RWPE2 (cell line): ENCODE measurements at places on chromosomes 5 and 9.

DNA sequence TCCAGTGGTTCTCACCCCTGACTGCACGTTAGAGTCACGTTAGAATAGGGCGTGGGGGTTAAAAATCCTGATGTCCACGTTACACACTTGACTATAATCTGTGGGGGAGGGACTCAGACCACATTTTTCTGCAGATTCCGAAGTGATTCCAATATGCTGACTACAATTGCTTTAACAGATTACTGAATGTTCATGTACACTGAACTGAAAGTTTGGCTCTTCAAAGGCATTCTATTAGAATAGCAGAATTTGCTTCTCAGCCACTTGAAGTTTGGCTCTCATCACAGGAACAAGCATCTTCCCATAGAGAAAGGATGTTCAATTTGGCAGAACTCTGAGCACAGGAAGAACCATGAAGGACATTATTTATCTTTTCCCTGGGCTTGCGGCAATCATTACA is 84.5 kb downstream of the HAPLN1 start:
- no peak for DNase-seq

DNA sequence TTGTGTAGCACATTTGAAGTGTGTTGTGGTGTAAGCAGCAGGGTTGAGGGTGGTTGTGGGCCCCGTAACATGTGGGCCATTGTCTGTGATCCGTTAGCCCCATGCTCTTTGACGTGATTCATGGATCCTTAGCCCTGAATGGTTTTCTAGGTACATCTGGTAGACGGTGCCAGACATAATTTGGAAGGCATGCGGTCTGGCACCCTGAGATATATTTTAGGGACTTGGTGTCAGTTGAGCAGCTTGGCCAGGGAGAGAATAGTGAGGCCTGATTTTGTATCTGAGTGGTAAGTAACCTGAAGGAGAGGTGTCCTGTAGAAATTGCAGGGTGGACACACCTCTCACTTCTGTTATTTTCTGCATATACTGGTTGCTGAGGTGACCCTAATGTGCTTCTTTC is 10.9 kb downstream of the SH3GL2 start:
- DNase-seq = no peak

DNA sequence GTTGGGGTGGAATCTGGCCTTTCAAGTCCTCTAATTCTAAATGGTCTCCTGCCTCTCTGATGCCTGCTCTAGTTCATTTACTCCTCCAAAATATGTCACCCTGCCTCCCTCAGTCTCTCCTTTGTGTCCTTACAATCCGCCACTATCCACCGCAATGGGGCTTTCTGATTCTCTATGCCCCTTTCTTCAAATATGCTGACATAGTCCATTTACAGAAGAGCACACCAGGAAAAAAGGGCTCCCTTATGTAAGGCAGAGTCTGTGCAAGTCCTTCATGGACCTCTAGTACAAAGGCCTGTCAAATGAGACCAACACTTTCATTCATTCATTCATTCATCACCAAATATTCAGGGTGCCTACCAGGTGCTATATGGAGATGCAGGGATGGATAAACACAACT is 2.0 kb upstream of the ASTN2 start:
- DNase-seq = no peak

GRCh38 chr5:126954981-126955380 is 75.4 kb downstream of the MARCHF3 start:
- no peak for DNase-seq

DNA sequence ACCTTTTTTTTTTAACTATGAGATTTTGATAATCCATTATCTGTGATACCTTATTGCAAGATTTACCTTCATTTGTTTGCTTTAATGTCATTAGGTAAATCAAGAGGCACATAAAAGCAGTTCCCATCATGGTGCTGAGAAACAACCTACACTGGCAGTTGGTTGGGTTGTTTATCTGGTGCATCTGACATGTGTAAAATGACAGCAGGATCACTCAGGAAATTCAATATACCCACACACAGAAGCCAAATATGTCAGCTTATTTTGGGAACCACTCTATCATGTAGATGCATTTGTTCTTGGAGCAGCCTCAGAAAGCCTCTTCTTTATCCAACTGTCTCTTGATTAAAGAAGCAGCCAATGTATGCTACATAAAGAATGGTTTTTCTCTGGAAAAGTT is 7.8 kb upstream of the CCDC192 start:
- DNase-seq = no peak

- no peak for DNase-seq
These were observed 11.4 kb downstream of the ASTN2 start for GRCh38 chr9:117403403-117403811.

DNA sequence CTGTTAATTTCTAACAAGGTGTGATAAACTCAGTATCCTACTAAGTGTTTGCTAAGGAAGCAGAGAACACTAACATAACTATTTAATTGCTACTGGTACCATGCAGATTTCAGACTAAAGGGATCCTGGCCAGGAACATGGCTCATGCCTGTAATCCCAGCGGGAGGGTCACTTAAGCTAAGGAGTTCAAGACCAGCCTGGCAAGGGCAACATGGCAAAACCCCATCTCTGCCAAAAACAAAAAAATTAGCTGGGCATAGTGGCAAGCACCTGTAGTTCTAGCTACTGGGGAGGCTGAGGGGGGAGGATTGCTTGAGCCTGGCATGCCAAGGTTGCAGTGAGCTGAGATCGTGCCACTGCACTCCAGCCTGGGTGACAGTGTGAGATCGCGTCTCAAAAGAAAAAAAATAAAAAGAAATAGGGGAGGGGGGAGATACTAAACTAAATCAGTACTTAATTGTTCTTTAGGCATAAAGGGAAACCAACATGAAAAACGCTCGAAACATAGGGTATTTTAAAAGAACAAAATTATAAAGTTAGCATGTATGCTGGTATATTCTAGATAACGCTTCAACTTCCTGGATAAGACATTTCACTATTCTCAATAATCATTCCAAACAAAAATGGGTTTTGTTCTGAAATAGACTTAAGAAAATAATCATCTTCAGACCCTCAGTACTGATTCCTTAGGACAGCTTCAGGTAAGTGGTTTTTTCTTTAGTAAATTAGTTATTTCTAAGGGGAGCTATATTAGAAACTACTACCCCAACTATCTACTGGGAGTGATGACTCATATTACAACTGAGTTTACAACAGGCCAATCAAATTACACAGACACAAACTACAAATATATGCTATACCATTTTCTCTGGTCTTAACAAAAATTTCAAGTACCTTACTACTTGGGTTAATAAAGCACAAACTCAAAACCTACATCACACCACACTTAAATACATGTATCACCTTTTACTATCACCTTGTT is 3.5 kb downstream of the PANK3 start:
- DNase-seq = no peak

DNA sequence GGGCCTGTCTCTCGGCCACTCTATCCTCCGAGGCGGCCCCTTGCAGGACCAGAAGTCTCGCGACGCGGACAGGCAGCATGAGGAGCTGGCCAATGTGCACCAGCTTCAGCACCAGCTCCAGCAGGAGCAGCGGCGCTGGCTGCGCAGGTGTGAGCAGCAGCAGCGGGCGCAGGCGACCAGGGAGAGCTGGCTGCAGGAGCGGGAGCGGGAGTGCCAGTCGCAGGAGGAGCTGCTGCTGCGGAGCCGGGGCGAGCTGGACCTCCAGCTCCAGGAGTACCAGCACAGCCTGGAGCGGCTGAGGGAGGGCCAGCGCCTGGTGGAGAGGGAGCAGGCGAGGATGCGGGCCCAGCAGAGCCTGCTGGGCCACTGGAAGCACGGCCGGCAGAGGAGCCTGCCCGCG is 283.5 kb downstream of the ARHGEF28 start:
- no peak for DNase-seq

- DNase-seq = no peak
These were observed 16.1 kb upstream of the DRD1 start for GRCh38 chr5:175460126-175460525.

DNA sequence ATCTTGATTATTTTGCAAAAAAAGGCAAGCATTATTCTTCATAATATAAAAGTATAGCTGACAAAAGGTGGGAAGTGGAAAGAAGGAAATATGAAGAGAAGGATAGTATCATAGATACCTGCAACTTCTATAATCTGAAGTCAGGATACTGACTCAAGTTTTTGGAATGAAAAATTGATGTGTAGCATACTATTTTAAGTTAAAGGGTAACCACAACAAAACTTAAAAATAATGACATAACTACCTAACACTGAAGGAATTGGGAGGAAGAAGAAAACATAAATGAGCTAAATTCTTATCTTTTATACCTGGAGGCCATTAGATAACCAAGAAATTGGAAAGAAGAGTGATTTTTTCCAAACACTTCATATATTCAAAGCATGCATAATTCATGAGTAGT is 51.8 kb upstream of the TLE1 start:
- DNase-seq = no peak

DNA sequence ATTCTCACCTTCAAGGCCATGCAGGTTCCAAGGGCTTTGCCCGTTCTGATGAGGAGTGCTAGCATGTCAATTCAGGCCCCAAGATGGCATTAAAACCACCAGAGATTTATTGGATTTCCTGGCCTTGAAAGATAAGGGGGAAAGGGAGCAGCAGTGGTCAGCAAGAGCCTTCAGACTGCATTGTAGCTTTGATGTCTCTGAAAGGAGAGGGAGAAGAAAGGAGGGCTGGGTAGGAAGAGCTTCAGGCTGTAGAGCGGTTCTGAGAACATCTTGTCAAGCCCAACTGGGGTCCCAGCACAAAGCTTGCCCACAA is 41.8 kb upstream of the FGF1 start:
- DNase-seq = no peak

GRCh38 chr5:138952962-138953361 is 77.8 kb upstream of the LRRTM2 start:
- peak; percentile 50 for DNase-seq

GRCh38 chr5:131854134-131854533 is 57.3 kb upstream of the FNIP1 start:
- no peak for DNase-seq

DNA sequence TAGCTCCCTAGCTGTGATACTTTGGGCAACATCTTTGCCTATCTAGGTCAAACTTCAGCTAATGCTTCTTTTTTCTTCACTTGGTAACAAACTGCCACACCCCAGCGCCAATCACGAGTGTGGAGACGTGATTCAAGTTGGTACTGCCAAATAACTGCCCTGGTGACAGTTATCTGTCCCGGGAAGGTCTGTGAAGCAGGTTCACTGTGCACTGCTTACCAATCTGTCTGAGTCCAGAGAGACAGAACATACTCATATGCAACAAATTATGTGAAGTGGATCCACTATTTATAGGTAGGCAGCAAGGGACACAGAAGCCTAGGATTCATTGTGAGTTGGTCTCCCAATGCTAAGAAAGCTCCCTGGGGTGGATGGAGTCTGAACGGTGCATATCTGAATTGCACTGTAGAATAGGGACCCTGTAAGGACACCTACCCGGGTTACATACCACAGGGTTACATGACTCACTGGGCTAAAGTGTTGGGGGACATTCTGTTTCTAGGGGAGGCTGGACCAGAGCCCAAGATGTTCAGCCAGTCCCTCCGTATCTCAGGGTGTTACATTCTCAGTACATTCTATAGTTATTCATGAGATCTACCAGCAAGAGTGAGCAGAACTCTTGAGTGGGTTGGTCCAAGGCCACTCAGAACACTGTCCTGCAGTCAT is 95.4 kb upstream of the STC2 start:
- DNase-seq = no peak

DNA sequence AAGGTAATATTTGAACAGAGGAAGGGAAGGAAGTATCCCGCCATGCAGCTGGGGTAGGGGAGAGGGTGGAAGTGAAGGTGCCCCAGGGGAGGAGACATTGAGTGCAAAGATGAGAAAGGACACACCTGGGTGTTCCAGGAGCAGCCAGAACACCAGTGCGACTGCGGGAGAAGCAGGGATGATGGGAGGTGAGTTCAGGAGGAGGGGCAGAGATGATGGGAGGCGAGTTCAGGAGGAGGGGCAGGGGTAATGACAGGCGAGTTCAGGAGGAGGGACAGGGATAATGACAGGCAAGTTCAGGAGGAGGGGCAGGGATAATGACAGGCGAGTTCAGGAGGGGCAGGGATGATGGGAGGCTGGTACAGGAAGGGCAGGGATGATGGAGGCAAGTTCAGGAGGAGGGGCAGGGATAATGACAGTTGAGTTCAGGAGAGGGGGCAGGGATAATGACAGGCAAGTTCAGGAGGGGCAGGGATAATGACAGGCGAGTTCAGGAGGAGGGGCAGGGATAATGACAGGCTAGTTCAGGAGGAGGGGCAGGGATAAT is 17.2 kb upstream of the SPOCK1 start:
- no peak for DNase-seq

DNA sequence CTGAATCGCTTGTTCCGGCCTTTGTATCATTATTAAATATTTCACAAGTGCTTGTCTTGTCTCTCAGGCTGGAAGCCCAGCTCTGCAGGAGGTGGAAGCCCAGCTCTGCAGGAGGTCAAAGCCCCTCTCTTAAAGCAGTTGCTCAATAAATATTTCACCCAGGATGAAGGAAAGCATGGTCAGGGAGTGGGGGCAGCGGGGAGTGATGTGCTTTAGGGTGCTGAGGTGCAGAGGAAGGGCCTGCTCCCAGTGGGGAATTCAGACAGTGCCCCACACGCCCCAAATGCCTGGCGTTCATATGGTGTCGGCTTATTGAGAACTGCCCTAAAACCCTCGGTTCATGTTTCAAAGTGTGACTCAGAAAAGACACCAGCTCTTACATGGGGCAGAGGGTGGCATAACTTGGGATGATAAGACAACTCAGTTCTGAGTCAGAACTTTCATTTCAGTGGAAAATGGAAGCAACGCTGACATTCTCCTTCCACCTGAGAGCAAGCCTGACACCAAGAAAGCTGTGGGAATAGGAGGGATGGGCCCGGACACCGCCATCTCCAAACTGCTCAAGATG is 114.3 kb upstream of the DAP start:
- DNase-seq = no peak

GRCh38 chr5:32471784-32472183 is 27.2 kb upstream of the ZFR start:
- DNase-seq = no peak

DNA sequence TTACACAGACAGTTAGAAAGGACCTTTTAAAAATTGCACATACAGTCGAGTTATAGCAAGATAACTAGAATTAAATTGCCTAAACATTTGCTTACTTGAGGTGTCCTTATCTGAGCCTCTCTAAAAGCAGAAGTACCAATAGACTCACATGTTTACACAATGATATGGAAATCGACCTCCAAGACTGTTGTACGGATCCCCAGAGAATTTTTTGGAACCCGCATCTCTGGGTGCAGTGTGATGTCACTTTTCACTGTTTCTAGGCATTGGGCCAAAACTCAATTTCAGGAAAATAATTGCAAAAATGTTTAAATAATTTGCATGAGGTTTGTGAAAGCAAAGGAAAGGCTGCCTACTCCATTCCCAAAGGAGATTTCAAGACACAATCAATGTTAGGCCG is 63.1 kb upstream of the ATG10 start:
- no peak for DNase-seq
